ENCODE measurements at places on chromosomes 12 and 14.

DNA sequence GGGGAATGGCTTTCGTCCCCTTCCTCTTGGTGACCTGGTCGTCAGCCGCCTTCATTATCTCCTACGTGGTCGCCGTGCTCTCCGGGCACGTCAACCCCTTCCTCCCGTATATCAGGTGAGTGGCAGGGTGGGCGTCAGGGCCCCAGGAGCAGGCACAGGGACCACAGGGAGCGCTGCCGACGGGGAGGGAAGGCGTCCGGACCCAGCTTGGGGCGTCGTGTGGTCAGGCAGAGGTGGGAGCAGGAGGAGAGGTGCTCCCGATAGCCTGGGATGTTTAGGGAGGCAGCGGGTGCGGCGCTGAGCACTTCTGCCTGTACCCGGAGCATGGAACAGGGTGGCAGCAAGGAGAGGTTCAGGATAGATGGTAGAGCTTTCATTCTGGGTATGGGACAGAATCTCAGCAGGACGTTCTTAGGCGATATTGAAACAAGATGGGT, 444 bp downstream of the DRAM1 start:
- no peak for DNase-seq

DNA sequence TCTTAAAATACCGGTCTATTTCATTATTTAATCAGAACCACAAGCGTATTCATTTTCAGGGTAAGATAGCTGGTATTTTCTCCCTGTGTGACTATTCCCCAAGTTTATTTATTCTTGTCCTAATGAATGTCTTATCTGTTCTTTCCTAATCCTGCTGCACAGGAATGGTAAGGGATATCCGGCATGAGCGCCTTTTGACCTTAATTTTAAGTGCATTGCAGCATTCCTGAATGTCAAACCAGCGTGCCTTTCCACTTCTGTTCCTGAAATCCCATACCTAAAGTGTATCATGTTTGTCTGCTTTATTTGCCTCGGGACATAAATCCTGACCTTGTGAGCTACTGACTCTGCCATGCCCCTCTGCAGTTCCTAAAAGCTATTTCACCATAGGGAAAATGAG, 1713.2 kb upstream of the FLRT2 start:
- DNase-seq, result no peak

- DNase-seq, result no peak
These were observed 64.3 kb downstream of the C2CD5 start for GRCh38 chr12:22480016-22480415.

DNA sequence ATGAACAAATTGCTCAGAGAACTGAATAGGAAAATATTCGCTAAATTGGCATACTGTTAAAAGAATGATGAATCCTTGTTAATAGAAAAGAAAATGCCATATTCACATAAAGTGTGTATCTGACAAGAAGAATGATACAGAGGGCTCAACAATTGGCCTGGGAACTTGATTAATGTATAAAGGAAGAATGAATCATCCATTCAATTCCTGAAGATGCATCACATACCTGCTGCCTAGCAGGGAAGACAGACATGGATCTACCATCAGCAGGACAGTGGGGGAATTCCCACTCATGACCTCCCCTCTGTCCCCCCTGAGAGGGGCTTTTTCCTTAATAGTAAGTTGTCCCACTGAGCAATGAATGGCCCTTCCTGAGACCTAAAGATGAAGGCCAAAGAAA, 13.5 kb downstream of the PTPN21 start:
- no peak for DNase-seq

DNA sequence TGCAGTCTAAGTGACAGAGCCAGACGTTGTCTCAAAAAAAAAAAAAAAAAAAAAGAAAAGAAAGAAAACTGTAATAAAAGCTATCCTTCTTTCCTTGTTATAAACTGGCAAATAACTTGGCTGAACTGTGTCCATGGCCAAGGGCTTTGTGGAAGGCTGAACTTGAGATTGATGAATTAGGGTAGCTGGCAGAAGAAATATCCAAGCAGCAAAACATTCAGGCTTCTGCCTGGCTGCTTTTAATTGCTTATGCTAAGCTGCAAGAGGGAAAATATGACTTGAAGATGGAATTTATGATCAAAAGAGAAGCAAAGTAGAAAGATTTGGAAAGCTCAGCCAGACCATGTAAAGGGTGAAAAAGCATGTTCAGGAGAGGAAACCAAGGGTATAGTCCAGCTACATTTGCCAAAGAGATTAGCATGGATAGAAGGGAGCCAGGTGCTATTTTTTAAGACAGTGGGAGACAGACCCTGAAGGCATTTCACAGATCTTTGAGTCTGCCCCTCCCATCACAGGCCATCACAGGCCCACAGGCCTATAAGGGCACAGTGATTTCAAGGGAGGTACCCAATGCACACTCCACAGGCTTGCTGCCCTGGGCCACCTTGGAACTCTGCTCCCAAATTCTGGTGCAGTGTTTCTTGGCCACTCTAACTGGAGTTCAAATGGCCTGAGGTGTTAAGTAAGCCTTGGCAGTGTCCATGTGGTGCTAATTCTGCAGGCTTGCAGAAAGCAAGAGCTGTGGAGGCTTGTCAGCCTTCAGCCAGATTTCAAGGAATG, 226.0 kb downstream of the AEBP2 start:
- DNase-seq, result no peak

GRCh38 chr14:29738056-29738455, 189.6 kb downstream of the PRKD1 start:
- no peak for DNase-seq

DNA sequence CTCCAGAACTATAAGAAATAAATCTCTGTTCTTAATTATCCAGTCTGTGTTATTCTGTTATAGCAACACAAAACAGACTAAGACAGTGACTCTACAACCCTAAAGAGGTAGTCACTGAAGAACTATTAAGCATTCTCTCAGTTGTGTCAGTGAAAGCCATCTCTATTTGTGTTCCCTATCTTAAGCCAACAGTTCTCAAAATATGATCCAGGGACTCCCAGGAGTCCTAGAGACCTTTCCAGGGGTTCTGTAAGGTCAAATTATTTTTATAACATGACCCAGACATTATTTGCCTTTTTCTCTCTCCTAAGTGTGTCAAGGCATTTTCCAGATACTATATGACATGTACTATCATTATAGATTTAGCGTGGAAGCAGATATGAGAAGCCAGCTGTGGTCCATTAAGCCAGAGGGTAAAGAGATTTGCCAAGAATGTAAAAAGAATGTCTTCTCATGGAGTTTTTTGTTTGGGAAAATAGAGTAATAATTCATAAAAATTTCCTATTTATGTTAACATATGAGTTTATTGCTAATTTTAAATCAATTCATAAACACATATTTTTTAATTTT, 315.8 kb downstream of the RGS6 start:
- no peak for DNase-seq

DNA sequence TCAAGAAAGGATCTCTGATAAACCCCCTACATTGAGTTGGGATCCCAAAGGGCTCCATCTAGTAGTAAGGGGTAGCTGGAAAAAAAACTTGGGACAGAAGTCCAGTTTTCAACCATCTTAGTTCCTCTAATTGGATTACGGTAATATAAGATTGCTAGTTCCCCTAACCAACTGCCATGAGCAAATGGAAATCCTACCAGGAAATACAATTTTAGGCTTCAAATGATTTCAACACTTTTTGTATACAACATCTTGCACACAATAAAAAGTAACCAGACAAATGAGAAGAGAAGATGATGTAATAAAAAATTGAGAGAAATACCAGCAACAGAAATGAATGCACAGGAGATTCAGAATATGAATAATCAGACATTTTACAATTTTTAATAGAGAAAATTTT, 73.0 kb downstream of the TSHR start:
- no peak for DNase-seq

GRCh38 chr14:85554106-85554505, 24.2 kb downstream of the FLRT2 start:
- no peak for DNase-seq

GRCh38 chr14:76761960-76762410, 717 bp downstream of the VASH1 start:
- no peak for DNase-seq

Measured in CD4-positive, alpha-beta T cell treated with Interleukin-10 for 1 hour (primary cell).